Forelimb muscle (tissue), 1 donor: ENCODE measurements at places on chromosomes 16 and 17. TPM values are rescaled to one million over a fixed set of nuclear protein-coding genes. Genes with fewer than 3 reads are reported as not detected.

Gene FOXF1
- not detected for polyA plus RNA-seq

Gene HOXB8
- polyA plus RNA-seq, result 0.19 TPM

Gene KIFC3
- polyA plus RNA-seq, result 15.2 TPM

Gene P4HB
- polyA plus RNA-seq, result 412 TPM

Gene ZSCAN10
- 0.08 TPM for polyA plus RNA-seq

Gene SLC16A11
- 0.33 TPM for polyA plus RNA-seq

Gene KCNJ12
- polyA plus RNA-seq, result 13.8 TPM

Gene CCL23
- not detected for polyA plus RNA-seq

Gene SLC38A7
- polyA plus RNA-seq, result 7.0 TPM
